ENCODE measurements at places on chromosomes 2 and 18.
A peak's percentile ranks its signal among the peaks of the same experiment; 100 is the strongest.

GRCh38 chr2:118722976-118723375 is 124.5 kb downstream of the EN1 start:
- no peak for DNase-seq

- peak; percentile 58 for DNase-seq
Observed at GRCh38 chr2:16205631-16206030, 265.3 kb downstream of the MYCN start.

DNA sequence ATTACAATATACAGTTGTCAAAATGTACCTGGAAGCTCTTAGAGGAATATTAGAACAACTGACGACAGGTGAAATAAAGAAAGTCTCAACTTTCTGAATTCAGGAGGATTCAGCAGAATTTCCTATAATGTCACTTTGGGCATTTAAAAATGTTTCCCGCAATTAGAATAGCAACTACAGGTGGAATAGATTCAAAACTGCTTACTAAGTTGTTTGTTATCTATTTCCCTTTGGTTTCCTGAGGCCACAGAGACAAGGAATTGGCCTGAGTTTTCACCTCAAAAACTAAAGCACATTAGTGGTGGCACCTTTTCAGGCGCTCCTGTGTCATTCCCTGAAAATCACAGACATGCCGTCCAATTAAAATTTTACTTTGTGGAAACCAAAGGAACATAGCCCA is 729.2 kb upstream of the FANCL start:
- DNase-seq: no peak

GRCh38 chr2:98387478-98387877 is 41.2 kb downstream of the CNGA3 start:
- no peak for DNase-seq

DNA sequence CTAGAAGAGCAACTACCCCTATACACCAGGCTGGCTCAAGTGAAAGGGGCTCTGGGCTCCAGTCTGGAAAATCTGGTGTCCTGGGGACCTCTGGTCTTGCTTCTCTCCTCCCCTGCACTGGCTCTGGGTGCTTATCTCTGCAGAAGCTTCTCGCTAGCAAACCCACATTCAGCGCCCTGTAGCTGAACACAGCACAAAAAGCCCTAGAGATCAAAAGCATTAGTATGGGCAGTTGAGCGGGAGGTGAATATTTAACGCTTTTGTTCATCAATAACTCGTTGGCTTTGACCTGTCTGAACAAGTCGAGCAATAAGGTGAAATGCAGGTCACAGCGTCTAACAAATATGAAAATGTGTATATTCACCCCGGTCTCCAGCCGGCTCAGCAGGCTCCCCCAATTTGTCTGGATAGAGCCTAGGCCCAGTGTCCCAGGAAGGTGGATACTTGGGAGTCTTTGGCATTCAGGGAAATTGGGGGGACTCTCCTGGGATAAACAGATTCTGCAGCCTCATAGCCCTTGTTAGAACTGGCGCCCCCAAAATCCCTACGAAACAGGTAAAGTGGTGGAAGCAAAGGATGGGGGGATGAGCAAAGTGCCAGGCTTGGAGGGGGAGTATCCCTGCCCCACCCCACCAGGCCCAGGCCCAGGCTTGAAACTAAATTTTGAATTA is 2.5 kb upstream of the HOXD4 start:
- no peak for DNase-seq

DNA sequence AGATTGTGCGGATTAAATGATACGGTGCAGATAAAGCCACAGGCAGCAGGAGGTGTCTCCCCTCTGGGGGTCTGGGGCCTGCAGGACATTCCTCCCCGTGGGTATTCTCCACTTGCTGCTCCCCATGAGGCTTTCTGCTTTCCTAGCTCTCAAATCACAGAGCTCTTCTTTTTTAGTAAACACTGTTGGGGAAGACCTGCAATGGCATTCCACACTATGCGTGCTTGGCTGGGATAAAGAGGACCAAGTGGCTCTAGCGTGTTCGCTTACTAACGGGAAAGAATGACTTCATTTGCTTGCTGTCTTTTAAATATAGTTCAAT is 146.5 kb downstream of the DDX1 start:
- DNase-seq: no peak

DNA sequence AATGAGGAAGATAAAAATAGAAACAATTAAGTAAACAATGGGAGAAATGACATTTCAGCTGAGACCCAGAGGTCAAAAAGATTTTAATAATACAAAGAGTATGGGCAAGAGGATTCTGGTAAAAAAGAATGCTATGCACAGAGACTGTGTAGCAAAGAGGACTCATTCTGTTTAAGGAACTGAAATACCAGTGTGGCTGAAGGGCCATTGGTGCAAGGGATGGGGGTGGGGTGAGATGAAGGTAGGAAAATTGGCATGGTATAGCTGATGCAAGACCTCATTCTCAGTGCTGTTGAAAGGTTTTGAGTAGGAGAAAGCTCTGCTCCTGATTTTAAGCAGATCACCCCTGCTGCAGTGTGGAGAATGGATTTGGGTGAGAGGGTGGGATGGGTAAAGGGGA is 10.8 kb downstream of the GALNT1 start:
- no peak for DNase-seq

- no peak for DNase-seq
Observed at GRCh38 chr2:187544371-187545080, 9.7 kb downstream of the TFPI start.

DNA sequence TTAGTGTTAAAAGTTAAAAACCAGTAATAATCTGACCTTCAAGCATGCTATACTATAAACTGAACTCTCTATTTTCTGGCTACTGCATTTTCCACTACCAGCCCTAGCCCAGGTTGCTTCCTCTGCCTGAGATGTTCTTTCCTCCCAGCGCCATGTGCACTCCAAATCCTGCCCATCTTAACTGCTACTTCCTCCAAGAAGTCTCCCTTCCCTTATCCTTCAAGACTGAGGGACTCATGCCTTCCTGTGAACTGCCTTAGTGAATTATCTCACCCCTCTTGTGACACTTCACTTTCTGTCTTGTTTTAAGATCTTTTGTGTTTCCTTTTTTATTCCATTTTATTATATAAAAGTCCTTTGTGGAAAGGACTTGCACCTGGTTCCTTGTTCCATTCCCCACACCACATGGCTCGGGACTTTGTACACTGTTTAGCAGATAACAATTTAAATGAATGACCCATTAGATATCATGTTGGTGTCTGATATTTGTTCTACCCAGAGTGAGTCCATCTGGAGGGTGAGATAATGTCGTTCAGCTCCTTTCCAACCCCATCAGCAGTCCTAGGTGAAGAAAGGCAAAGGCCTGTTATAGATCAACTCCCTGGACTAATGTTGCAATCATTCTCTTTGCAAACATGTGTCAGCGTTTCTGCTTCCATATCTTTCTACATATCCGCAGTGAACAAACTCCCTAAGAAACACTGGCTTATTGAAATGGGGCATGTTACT is 20.9 kb upstream of the AGFG1 start:
- DNase-seq: no peak

DNA sequence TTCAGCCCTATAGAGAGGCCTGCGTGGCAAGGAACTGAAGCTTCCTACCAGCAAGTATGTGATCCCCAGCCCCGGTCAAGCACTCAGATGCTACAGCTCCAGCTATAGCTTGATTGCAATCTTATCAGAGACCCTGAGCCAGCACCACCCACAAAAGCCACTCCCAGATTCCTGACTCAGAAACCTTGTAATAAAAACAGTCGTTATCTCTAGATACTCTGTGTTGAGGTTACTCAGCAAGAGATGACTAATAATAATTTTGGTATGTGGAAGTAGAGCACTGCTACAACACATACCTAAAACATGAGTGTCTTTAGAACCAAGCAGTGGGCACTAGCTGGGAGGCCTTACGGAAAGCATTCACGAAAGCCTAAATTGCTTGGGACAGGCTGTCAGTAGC is 216.9 kb downstream of the UXS1 start:
- DNase-seq: no peak

GRCh38 chr18:11851806-11852337 is 659 bp downstream of the CHMP1B start:
- DNase-seq: peak; percentile 26

GRCh38 chr2:151775057-151775740 is 40.9 kb upstream of the NEB start:
- no peak for DNase-seq

- DNase-seq: no peak
Observed at GRCh38 chr2:73079636-73080035, 8.1 kb upstream of the SFXN5 start.

- DNase-seq: no peak
Observed at GRCh38 chr18:27922780-27923179, 254.2 kb downstream of the CDH2 start.
